CD4-positive, alpha-beta memory T cell (primary cell): ENCODE measurements at places on chromosomes 4 and X.

- no peak overlapping the region for H3K27ac ChIP-seq
- no peak for DNase-seq
- no peaks in the 10 kb centered on the region for H3K4me1 ChIP-seq
- H3K27me3 ChIP-seq, result no peaks in the 10 kb centered on the region
- H3K4me3 ChIP-seq, result no peak overlapping the region
Observed at GRCh38 chrX:34146906-34147305, 14.8 kb upstream of the FAM47A start.

DNA sequence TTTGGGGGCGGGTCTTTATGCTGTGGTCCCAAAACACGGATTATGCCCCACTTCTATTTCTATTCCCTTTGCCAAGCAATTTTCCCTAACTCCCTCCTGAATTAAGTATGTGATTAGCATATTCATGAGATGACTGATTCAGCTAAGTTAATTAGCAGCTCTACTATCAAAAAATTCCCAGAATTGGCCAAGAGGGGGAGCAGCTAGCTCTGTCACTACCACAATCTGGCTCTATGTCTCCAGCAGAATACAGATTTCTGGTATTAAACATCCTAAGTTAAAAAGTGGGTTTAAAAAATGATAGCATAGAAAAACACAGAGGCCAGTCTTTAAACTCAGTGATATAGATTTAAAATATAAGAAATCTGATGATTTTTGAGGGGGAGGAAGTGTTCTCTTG lies 80.3 kb downstream of the GPC4 start:
- H3K4me3 ChIP-seq, result no peak overlapping the region
- no peak overlapping the region for H3K27ac ChIP-seq
- H3K27me3 ChIP-seq, result no peaks in the 10 kb centered on the region
- H3K36me3 ChIP-seq, result no peaks in the 10 kb centered on the region
- no peaks in the 10 kb centered on the region for H3K4me1 ChIP-seq

- H3K36me3 ChIP-seq, result no peaks in the 10 kb centered on the region
- DNase-seq, result no peak
- no peak overlapping the region for H3K27ac ChIP-seq
- no peaks in the 10 kb centered on the region for H3K27me3 ChIP-seq
Observed at GRCh38 chr4:188780028-188780427, 640.8 kb downstream of the TRIML1 start.

DNA sequence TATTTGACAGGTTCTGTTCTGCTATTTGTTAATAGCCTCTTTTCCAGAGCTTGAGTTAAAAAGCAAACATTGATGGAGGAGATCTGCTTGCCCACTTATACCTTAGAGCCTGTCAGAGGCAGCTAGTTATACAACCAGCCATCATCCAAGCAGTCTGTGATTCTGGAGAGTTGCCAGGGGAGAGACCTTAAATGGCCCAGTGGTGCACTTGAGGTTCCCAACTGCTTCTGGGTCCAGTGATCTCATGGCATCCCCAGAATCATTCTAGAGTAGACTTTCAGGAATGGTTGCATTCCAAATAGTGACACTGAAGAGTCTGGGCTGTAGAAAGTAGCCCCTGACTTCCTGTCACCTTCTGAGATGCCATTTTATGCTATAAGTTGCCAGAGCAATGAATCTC lies 160.7 kb downstream of the FHIP1A start:
- no peaks in the 10 kb centered on the region for H3K27me3 ChIP-seq
- H3K27ac ChIP-seq, result no peak overlapping the region
- H3K4me1 ChIP-seq, result no peaks in the 10 kb centered on the region
- no peak overlapping the region for H3K4me3 ChIP-seq
- DNase-seq, result no peak

DNA sequence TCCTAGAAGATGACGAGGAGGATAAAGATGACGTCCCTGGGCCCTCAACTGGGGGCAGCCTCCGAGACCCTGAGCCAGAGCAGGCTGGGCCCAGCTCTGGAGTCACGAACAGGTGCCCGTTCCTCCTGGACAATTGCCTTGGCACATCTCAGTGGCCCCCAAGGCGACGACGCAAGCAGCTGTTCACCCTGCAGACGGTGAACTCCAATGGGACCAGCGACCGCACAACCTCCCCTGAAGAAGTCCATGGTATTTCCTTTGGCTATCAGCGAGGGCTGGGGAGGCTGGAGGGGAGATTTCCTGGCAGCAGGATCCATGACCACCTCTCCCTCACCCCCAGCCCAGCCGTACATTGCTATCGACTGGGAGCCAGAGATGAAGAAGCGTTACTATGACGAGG lies 11.9 kb downstream of the USP11 start:
- no peak overlapping the region for H3K27ac ChIP-seq
- H3K4me1 ChIP-seq, result no peaks in the 10 kb centered on the region
- no peak overlapping the region for H3K4me3 ChIP-seq
- H3K36me3 ChIP-seq, result peaks cover 6% of the 10 kb centered on the region
- no peak for DNase-seq

DNA sequence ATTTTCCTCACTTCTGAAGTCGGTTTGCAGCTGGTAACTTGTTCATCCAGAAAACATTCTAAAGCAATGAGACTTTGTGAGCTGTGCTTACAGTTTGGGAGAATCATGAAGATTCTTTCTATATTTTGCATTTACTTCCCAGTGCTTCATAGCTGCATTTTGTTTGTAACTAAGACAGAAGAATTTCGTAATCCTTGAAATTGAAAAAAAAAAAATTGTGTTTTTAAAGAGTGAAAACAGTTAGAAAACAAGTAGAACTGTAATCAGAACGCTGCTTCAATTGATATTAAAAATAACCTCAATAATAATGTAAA lies 392.4 kb downstream of the UNC5C start:
- H3K4me3 ChIP-seq, result no peak overlapping the region
- peaks cover 16% of the 10 kb centered on the region for H3K4me1 ChIP-seq
- H3K27ac ChIP-seq, result no peak overlapping the region
- no peak for DNase-seq

DNA sequence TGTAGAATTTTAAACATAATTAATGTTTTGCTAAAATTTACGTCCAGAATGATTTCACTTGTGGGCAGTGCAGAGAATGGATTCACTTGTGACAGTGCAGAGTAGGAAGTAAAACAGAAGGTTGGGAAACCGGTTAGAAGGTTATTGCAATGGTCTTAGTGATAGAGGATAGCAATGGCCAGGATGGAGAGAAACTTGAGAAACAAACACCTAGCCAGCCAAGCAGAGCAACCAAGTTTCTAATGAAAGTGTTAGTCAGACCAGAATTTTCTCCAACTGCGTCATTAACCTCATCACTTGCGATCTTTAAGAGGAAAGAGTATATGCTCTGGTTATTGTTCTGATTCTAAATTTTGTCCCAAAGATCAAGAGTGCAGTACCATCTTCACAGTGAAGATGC lies 50.0 kb upstream of the TBC1D9 start:
- DNase-seq, result no peak
- H3K36me3 ChIP-seq, result no peaks in the 10 kb centered on the region
- no peaks in the 10 kb centered on the region for H3K27me3 ChIP-seq
- no peak overlapping the region for H3K4me3 ChIP-seq

DNA sequence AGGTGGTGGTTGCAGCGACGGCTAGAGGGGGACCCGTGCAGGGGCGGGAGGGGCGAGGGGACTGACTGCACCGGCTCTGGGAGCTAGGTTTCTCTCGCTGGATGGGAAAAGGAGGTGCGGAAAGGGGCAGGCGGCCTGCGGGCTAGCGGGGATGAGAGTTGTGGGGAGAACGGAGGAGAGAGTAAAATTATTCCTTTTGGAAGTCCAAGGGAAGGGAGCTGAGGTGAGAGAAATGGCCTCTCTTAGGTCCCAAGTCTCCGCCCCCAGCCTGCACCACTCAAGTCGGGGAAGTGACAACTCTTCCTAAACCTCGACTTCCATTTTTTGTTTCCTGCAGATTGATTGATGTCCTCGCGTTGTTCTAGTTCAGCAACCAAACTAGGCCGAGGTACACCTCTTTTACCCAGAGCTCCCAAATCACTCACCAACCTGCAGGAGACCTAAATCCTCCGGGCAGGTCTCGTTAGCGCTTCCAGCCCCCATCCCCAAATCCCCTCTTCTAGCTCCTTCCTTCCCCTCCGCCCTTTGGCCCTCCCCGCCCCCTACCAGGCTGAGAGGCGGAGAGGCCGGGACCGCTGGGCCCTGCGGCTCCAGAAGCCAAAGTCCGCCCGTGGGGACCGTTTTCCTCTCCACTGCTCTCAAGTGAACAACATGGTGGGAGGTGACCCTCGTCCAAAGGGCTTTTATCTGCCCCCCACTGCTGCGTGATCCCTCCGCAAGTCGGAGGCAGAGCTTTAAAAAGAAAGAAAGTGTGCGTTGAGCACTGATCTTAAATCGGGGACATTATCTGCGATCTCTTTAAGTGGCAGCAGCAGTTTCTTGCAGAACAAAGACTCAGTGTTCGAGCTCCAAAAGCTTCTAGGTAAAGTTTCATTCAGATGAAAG lies 7.3 kb downstream of the PITX2 start:
- H3K36me3 ChIP-seq, result no peaks in the 10 kb centered on the region
- no peak overlapping the region for H3K4me3 ChIP-seq
- DNase-seq, result no peak
- H3K27ac ChIP-seq, result no peak overlapping the region

DNA sequence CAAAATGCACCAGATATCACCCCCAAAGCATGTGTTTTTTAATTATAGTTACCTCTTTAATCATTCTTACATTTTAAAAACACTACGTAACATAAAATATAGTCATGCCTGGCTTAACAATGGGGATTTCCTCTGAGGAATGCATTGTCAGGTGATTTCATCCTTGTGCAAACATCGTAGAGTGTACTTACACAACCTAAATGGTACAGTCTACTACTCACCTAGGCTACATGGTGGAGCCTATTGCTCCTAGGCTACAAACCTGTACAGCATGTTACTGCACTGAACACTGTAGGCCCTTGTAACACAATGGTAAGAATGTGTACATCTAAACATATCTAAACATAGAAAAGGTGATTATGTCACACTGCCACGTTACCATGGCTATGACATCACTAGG lies 208.6 kb downstream of the SPOCK3 start:
- H3K4me3 ChIP-seq, result no peak overlapping the region
- no peaks in the 10 kb centered on the region for H3K36me3 ChIP-seq
- H3K4me1 ChIP-seq, result no peaks in the 10 kb centered on the region
- H3K27ac ChIP-seq, result no peak overlapping the region
- DNase-seq, result no peak

DNA sequence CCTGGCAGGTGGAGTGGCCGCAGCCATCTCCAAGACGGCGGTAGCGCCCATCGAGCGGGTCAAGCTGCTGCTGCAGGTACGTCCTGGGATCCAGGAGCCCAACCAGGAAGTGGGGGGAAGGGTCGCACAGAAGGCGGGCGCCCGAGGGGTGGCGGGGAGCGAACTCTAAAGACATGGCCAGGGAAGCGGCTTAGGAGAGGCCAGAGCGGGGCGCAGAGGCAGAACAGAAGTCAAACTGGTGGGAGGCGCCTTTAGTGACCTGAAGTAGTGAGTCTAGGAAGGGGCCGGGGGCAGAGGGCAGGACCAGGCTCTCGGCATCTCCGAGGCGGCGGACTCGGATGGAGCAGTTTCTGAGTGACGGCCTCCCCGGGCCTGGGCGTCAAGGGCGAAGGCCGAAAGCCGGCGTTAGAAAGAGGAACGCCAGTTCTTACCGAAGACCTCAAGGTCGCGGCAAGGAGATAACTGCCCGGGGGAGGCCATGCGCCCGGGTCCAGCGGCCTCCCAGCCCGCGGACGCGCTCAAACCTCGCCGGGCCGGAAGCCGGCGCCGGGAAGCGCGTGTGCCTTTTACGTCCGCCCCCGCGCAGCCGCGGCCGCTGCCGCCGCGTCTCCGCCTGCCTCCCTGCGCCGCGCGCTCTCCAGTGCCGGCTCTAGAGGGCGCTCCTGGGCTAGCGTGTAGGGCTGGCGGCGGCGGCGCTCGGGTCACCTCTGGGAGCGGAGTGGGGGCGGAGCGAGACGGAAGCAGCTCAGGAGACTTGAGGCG lies 488 bp downstream of the SLC25A5 start:
- H3K4me1 ChIP-seq, result peaks cover 17% of the 10 kb centered on the region
- H3K36me3 ChIP-seq, result peaks cover 11% of the 10 kb centered on the region
- H3K27ac ChIP-seq, result peak overlapping the region; percentile 93
- H3K4me3 ChIP-seq, result peak overlapping the region; percentile 76

GRCh38 chr4:25234390-25235370 lies 847 bp downstream of the PI4K2B start:
- no peaks in the 10 kb centered on the region for H3K27me3 ChIP-seq
- peaks cover 37% of the 10 kb centered on the region for H3K4me1 ChIP-seq
- DNase-seq, result peak; percentile 82

DNA sequence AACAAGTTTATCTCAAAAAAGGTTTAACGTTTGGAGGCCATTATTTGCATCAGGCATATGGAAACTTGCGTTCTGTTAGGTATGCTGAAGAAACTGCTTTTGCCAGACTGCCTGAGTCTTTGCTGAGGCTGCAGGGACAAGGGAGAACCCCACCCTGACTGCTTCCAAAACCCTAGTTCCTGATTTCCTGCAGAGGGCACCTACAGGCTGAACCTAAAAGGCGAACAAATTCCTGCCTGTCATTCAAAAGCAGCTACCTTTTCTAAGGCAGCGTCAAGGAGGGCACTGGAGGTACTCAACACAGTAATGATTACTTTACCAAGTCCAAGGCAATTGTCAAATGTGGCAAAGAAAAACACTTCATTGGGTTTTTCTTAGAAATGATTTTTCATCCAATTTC lies 578 bp upstream of the CORIN start:
- no peaks in the 10 kb centered on the region for H3K27me3 ChIP-seq
- no peaks in the 10 kb centered on the region for H3K36me3 ChIP-seq
- DNase-seq, result no peak
- peaks cover 25% of the 10 kb centered on the region for H3K4me1 ChIP-seq

GRCh38 chr4:4990857-4991540 lies 28.3 kb downstream of the CYTL1 start:
- H3K4me1 ChIP-seq, result no peaks in the 10 kb centered on the region
- no peak overlapping the region for H3K27ac ChIP-seq
- DNase-seq, result no peak
- H3K27me3 ChIP-seq, result no peaks in the 10 kb centered on the region
- no peaks in the 10 kb centered on the region for H3K36me3 ChIP-seq

- no peaks in the 10 kb centered on the region for H3K27me3 ChIP-seq
- no peak overlapping the region for H3K4me3 ChIP-seq
- no peak overlapping the region for H3K27ac ChIP-seq
- H3K4me1 ChIP-seq, result no peaks in the 10 kb centered on the region
Observed at GRCh38 chr4:159352609-159353008, 249.7 kb downstream of the RAPGEF2 start.

- no peaks in the 10 kb centered on the region for H3K27me3 ChIP-seq
- DNase-seq, result no peak
- H3K36me3 ChIP-seq, result no peaks in the 10 kb centered on the region
- no peak overlapping the region for H3K27ac ChIP-seq
Observed at GRCh38 chrX:40434443-40434842, 146.3 kb upstream of the ATP6AP2 start.

GRCh38 chrX:72003811-72004750 lies 93.4 kb downstream of the NHSL2 start:
- H3K27me3 ChIP-seq, result no peaks in the 10 kb centered on the region
- H3K4me1 ChIP-seq, result peaks cover 3% of the 10 kb centered on the region
- no peak overlapping the region for H3K4me3 ChIP-seq
- DNase-seq, result no peak
- no peak overlapping the region for H3K27ac ChIP-seq
- H3K36me3 ChIP-seq, result no peaks in the 10 kb centered on the region
